ENCODE measurements at places on chromosomes 16 and 17.

- no peak for ATAC-seq
Measured at GRCh38 chr17:34706029-34706428, 126.6 kb downstream of the TMEM132E start.

DNA sequence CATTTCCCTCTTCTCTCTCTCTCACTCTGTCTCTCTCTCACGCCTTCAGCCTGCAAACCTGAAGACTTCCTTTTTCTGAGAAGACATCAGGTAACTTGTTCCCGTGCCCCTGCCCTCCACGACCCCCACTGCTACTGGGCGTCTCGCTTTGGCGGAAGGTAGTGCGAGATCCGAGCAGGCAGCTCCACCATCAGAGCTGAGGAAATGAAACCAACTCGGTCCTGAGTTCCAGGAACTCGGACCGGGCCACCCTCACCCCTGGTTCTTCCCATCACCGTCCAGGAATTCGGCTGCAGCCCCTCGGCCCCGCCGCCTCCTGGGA is 585 bp downstream of the MLKL start:
- no peak for ATAC-seq

DNA sequence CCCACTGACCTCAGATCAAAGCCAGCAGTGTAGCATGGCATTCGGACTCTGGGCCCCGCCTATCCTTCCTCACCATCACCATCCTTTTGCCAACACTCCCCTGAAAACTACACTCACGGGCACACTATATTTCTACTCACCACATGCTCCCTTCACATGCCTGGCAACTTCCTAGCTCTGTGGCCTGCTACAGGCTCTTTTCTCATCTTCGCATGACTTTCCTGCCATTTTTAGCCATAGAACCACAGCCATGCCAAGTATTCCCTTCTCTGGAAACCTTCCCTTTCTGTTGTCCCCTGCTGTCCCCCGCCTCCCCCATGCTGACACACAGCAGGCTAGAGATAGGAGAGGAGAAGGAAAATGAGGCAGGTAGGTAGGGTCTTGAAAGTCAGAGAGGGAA is 45.5 kb upstream of the MMP2 start:
- no peak for ATAC-seq

DNA sequence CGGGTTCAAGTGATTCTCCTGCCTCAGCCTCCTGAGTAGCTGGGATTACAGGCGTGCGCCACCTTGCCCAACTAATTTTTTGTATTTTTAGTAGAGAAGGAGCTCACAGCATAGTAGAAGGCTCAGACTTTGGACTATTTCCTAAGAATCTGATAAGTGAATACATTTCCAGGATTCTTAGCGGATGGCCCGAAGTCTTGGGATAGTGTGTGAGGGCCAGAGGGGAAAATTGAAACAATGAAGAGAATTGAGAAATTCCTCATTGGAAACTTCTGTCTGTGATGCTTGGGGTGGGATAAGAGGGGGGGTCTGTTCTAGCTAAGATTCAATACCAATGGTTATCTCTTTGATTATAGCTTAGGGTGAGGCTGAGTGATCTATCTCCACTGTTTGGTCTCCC is 183.3 kb downstream of the MSI2 start:
- ATAC-seq, result no peak

GRCh38 chr16:56999409-57000270 is 10.3 kb downstream of the NLRC5 start:
- ATAC-seq, result no peak

GRCh38 chr16:5653789-5654188 is 556.2 kb upstream of the EEF2KMT start:
- ATAC-seq, result no peak

- peak; percentile 49 for ATAC-seq
Measured at GRCh38 chr16:17273142-17273561, 197.6 kb downstream of the XYLT1 start.

DNA sequence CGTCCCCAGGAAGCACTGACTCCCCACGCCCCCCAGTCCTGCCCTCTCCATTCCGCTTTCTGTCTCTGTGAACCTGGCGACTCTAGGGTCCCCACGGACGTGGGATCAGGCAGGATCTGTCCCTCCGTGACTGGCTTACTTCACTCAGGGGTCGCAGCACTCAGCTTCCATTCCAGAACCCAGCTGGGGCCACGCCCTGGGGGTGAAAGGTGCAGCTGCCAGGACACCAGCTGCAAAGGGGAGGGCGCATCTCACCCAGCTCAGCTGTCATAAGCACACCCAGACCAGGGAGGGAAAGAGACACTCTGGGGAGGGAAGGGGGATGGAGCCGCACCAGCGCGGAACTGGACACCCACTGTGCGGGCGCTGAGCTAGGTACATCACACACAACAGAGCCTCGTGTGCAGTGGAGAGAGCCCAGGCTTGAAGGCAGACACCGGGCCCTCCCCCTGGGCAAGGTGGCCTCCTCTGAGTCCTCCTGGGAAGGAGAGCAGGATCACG is 18.5 kb upstream of the HEXD start:
- no peak for ATAC-seq

GRCh38 chr16:4261557-4262172 is 11.2 kb downstream of the TFAP4 start:
- peak; percentile 40 for ATAC-seq

- ATAC-seq, result no peak
Measured at GRCh38 chr16:47829850-47830600, 325.8 kb downstream of the ABCC12 start.

DNA sequence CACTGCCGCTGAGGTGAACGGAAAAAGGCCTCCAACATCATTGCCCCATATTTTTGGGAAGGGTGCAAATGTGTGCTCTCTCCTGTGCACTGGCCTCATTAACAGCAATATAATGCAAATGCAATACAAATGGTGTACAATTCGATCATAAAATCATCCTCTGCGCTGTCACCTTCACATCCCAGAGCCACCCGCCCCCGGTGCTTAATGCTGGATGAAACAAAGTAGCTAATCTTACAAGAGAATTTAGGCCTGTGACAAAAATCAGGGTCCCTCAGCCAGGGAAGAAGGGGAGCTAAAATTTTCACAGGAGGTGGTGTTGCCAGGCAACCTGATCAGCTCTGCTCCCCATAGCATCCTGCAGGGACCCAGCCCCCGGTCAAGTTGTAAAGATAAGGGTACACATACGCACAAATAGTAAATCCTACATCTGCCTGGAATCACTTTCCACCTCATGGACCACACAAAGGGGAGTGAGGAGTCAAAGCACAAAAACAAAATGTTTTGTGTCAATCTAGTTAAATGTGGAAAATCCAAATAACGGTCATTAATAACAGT is 3.0 kb downstream of the TBC1D16 start:
- ATAC-seq, result no peak

- peak; percentile 84 for ATAC-seq
Measured at GRCh38 chr16:31215287-31216162, 1.4 kb downstream of the PYDC1 start.

- no peak for ATAC-seq
Measured at GRCh38 chr17:78988152-78988551, 8.4 kb upstream of the LGALS3BP start.

DNA sequence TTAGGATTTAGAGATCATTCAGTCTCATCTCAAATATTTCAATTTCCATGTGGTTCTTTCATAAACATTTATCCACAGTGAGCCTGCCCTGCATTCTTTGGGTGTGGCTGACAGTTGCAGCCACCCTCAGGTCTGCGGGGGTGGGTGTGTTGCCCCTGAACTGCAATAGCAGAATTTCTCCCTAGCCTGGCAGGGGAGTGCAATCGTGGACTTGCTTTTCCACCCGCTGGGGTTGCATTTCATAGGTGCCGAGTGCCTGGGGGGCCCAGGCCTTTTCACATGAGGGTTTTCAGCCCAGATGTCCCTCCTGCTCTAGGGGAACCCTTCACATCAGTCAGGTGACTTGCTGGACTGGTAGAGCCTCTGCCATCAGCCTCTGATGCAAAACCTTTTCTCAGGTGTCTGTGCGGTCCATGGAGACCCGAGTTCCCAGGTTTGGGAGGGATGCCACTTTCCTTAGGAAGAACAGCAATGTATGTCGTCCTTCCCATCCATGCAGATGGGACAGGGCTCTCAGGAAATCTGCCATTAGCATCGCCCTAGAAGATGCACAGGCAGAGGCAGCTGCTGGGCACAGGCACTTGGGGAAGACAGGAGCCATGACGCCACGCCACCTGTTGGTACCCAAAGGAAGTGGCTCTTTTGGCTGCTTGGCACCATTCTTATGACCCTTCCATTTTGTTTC is 2.4 kb upstream of the USP36 start:
- no peak for ATAC-seq

GRCh38 chr16:649631-650030 is 466 bp downstream of the WDR90 start:
- no peak for ATAC-seq

DNA sequence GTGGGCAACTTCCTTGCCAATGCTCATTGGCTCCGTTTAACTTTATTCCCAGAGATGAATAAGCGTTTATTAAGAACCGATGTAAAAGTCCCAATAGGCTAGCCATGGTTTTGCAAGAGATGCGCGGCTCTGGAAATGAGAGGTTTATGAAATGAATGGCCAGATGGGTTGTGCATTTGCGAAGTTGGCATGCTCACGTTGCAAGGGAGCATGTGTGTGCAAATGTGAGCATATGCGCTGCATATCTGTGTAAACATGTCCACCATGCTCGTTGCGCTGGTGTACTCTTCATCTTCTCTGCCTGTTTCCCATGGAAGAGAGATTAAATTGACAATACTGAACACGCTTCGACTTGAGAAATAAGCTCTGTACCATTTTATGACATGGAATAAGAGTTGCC is 848.6 kb upstream of the RBFOX1 start:
- no peak for ATAC-seq

DNA sequence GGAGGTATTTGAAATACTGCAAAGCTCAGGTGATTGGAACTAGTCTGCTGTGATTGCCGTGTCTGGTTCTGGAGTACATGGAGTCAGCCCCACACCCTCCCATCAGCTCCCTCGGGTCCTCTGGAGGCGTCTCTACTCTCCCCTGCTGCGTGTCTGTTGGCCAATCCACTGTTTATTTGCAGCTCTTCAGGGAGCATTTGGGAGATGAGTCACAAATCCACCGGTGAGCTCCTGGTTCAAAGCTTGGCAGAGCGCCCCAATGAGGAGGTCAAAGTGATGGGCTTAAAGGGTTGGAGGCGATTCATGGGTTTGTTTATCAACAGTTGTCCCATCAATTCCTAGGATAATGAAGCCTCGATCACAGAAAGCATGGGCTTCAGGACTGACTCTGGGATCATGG is 14.6 kb downstream of the CALB2 start:
- ATAC-seq, result no peak

- ATAC-seq, result no peak
Measured at GRCh38 chr16:5895976-5896375, 798.4 kb upstream of the EEF2KMT start.

- no peak for ATAC-seq
Measured at GRCh38 chr17:79424471-79425185, 186.2 kb downstream of the RBFOX3 start.

DNA sequence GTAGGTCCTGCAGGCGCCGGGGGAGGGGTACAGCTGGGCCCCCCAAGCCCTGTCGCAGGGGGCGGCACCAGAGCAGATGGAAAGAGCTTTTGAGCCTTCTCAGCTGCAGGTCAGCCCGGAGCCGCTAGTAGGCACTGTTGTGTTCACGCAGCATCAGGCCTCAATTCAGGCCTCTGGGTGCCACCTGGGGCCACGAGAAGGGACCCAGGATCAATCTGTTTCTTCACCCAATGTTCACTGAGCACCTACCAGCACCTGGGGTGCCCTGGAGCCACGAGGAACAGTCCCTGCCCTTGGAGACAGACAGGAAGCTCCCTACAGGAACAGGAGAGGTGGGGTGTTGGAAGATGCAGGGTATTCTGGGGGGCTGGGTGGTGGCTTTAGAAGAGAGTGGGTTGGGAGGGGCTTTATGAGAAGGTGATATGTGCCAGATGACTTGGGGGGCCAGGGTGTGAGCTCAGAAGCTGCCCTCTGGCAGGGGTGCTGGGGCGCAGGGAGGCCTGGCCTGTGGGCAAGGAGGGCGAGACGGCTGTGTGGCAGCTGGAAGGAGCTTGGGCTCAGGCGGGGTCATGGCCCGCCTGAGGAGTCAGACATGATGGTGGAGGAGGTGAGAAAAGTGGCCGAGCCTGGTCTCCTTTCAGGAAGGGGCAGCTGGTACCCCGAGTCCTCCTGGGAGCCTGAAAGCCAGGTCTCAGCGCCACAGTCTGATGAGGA is 121.9 kb upstream of the GSE1 start:
- no peak for ATAC-seq

GRCh38 chr17:67248291-67248690 is 3.3 kb upstream of the HELZ start:
- ATAC-seq, result no peak

- no peak for ATAC-seq
Measured at GRCh38 chr16:48044117-48044516, 111.7 kb downstream of the ABCC12 start.

DNA sequence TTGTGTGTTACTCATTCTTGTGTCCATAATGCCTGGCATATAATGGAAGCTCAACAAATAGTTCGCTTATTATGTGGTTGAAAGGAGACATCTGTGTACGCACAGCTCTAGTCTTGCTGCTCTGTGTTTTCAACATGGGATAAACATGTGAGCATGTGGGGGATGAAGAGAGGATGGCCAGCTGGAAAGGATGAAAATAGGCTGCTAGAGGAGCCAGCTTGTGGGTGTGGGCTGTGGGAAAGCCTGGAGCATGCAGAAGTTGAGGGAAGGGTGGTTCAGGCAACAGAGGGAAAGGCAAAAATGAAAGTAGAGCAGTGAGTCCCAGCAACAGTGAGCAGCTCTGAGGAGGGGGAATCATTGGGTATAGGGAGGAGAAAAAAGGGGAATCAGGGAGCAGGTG is 324.6 kb upstream of the CDH11 start:
- ATAC-seq, result no peak

GRCh38 chr16:10343124-10343760 is 42.6 kb upstream of the ATF7IP2 start:
- ATAC-seq, result no peak

Measured in gastroesophageal sphincter (tissue), 4 donors.